ENCODE measurements at places on chromosomes 2 and 18.

- no peak for DNase-seq
These were observed 37.3 kb upstream of the RNF152 start for GRCh38 chr18:61929881-61930640.

DNA sequence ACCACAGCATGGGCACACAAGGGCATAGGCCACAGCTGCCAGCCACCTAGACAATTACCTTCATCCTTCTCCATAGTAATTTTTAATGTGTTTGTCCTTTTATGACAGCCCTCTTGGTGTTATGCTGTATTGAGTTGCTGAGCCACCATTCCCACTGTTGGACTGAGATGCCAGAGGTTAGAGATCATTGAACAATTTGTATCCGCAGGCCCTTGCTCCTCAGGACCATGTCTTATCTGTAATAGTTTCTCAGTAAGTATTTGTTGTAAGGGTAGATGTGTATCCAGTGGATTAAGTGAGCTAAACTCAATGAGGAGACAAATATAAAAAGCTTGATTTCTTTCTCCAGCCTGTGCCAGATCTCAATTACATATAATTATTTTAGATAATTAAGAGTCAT is 832.8 kb upstream of the ID2 start:
- DNase-seq: no peak

DNA sequence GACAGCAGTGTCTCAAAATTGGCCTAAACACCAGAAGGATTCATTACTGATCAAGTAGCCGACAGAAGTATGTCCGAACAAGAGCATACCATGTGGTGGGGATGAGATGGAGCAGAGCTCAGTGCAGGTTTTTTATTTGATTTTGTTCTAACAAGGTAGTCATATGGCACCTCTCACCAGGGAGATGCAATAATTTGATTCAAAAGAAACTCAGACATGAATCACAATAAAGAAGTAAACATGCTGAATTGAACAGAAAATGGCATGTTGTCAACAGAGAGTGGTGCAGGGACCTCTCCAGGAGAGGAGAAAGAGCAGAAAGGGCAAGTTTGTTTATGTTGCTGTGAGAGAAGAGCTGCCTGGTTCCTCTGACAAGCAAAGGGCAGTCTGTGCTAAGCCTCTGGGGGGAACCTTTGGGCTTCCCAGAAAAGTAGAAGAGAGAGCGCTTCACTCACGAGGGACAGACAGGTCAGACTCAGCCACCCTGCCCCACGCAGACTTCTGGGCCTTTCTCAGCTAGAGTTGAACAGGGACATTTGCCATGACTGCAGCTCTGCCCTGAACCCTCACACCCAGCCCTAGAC is 351.3 kb upstream of the RAB12 start:
- DNase-seq: no peak

- no peak for DNase-seq
These were observed 498.1 kb upstream of the CRIM1 start for GRCh38 chr2:35857498-35857897.

DNA sequence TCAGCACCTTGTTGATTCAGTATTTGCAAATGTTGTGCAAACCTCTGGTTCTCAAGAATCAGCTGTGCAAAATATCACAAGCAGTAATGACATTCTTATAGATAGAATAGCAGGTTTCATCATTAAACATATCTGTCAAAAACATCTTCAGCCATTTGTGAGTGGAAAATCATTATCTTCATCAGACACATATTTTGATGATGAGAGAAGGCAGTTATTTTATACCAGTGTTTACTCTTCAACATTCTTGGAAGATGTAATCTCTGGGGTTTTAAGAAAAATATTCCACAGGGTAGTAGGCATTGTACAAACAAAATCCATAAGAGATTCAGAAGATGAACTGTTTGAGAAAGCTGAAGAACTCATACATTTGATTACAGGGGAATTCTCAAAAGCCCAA is 64.3 kb downstream of the FSIP2 start:
- DNase-seq: no peak

GRCh38 chr2:84493514-84493913 is 22.8 kb upstream of the DNAH6 start:
- no peak for DNase-seq

GRCh38 chr2:98585386-98585785 is 22.9 kb downstream of the COA5 start:
- DNase-seq: no peak

DNA sequence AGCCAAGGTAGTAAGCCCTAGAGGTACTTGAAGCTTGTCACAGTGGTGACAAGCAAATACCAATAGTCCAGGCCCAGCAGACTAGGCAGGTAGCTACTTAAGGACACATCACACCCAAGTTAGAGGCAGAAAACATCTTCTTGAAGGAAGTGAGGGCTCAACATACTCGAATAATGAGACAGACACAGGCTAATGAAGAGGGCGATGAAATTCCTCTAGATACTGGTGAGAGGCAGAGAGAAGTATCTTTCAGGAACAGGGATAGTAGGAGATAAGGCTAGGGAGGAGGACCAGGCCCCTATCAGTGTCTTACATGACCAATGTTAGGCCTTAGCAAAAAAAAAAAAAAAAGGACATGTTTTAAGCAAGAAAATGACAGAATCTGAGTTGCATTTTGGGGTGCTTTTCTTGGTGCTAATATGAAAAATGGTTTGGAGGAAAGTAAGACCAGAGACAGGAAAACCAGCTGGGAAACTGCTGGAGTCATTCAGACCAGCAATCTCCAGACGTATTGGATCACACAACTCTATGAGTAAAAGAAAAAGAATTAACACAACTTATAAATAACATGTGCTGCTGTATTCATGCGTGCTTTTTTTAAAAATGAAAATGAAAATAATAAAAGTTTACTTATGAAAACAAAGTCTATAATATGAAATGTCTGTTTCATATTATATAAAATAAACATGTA is 37.7 kb downstream of the COBLL1 start:
- DNase-seq: no peak

DNA sequence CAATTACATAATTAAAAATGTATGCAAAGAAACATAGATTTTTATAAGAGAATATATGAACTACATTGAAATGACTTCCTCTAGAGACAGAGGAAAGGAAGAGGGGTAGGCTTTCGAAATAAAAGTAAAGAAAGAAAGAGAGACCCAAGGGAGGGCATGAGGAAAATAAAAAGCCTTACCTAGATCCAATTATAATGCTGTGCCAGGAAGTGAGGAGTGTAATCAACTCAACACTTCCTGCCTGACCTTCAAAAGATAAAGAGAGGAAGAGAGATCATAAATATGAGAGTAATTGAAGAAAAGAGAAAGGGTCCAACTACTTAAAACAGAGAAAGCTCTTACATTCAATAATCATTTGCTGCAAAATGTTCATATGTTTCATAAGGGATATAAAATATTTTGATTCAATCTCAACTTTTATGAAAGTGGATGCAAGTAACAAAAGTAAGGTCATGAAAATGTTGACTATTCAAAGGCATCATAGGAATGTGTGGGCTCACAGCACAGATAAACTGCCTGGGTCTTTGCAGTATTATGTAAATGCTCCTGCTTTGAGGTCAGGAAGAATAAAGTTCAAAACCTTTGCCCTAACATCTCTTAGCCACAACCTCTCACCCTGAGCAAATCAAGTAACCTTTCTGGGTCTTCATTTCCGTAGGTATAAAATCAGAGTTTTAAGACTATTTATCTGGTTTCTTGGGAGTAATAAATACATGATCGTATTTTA is 1237.7 kb downstream of the LRP1B start:
- DNase-seq: no peak

DNA sequence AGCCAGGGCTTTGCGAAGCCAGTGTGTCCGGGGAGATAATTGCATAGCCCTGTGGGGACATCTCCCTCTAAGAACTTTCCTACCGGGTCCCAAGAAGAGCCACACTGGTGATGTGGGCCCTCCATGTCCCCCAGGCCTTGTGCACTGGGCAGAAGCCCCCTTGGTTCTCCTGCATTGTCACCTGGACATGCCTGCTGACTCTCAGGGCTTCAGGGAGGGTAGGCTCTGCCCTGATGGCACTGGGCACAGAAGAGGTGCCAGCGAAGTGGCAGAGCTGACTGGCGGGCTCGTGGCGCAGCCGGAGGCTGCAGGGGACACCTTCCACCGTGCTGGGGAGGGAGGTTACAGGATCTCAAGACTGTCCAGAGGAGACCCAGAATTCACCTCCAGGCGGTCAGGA is 28.3 kb downstream of the GLI2 start:
- DNase-seq: no peak

- no peak for DNase-seq
These were observed 604 bp upstream of the STK11IP start for GRCh38 chr2:219596954-219597551.

DNA sequence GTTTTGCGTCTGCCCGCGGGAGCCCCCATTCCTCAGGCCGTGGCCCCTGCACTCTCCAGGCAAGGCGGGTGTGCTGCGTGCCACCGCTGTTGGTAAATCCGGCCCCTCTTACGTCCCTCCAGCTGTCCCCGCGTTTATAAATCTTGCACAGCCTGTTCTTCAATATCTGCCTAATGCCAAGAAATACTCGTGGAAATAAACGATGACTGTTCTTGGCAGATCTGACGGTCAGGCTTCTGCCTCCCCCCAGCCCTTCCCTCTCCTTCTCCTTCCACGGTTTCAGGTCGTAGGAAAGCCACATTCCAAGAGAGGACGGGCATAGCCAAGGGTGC is 20.5 kb downstream of the ODC1 start:
- no peak for DNase-seq

- DNase-seq: no peak
These were observed 29.9 kb downstream of the FN1 start for GRCh38 chr2:215405722-215406581.

DNA sequence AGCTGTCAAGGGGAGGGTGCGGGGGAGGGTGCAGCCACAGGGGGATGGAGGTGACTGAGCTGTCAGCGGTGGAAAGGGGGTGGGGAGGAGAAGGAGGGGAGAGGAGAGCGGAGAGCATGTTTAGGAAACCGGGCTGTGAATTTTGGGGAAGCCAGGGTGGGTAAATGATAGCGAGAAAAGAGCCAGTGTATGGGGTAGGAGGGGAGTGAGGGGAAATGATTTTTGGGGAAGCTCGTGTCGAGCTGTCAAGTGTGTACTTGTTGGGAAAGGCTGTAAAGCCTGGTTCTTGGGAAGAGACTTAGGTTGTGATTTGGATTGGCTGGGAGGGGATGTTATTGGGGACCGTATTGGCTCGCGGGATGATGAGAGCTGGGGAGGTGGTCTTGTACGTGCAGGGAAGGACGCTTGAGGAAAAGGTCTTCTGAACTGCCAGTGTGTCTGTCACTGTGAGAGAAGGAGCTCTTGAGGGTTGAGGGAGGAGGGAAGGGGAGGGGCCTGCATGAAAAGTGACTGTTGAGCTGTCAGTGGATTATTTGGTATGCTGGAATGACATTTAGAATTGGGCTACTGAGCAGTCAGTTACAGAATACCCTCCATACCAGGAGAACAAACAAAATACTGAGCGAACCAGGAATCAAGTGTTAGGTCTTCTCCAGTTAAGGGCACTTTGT is 1.0 kb downstream of the UBR3 start:
- DNase-seq: peak; percentile 61

GRCh38 chr2:45705233-45705632 is 53.8 kb downstream of the PRKCE start:
- no peak for DNase-seq

GRCh38 chr18:22409445-22409844 is 8.3 kb downstream of the CTAGE1 start:
- no peak for DNase-seq

GRCh38 chr2:220127311-220127710 is 499.9 kb downstream of the SLC4A3 start:
- DNase-seq: no peak

DNA sequence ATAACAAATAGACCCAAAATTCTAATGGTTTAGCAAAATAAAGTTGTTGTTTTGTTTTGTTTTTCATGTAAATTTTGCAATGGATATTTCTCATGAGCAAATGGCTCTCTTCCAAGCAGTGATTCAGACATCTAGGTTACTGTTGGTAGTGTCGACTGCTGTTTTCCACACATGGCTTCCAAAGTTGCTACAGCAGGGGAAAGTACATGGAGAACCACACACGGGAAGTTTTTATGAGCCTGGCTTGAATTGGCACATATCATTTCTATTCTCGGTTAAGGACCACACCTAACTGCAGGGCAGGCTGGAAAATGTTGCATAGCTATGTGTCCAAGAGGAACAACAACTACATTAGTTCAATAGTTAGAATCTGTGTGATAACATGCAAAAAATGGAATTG is 262.1 kb downstream of the GALNT13 start:
- DNase-seq: no peak

DNA sequence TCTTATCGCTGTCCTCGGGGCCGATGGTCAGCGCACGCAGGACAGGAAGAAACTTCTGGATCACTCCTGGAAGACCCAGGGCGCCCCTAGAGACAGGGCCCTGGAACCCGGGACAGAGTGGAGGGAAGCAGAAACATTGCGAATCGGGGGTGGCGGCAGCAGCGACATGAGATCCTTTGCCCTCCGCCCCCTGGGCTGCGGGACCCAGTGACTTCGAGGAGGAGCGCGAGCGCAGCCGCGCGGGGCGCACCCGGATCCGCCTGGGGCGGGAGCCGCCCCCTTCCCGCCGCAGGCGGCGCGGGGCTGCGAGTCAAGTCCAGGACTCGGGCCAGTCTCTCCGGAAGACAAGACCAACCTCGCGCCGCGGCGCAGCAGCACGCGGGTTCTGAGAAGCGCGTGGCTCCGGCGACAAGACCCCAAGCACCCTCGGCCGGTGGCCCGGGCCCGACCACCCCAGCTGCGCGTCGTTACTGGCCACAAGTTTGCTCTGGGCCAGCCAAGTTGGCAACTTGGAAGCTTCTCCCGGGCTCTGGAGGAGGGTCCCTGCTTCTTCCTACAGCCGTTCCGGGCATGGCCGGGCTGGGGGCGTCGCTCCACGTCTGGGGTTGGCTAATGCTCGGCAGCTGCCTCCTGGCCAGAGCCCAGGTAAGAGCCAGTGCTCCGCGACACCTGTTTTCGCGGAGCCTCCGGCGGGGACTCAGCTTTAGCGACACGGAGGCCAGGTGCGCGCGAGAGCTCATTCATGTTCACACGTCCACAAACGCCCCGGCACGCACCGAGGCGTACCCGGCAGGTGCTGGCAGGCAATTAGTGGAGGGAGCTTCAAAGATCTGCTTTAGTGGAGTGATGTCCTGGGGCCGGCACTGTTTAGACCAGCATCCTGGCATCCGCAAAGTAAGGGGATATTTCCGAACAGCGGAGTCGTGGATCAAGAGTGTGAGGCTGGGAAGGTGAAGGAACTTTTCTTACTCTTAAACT is at the start of gene PTH2R:
Gene PTH2R, plus strand, starts transcription at position 319 of the 978 bp plus-strand sequence. Its CDS starts 252 bp downstream, at position 571.
- peak; percentile 7 for DNase-seq

DNA sequence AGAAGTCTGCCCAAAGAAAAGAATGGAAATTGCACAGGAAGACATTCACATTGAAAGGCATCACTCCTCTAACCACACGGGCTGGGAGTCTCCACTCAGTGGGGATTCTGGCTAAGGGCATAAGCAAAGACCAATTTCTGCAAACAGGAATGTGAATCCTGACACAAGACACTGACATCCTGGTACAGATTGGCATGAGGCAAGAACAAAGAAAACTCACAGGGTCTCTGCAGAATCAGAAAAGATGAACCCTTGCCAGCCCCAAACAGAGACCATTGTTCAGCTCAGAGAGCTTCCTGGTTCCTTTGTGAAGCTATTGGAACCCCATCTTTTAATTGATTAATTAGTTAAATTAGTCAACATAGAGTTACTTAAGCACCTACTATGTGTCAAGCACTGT is 82.3 kb downstream of the UPP2 start:
- no peak for DNase-seq

- DNase-seq: no peak
These were observed 14.7 kb upstream of the EML6 start for GRCh38 chr2:54708584-54709335.

Data from stimulated activated naive CD8-positive, alpha-beta T cell treated with anti-CD3 and anti-CD28 coated beads, Interleukin-15, Interleukin-2, amounts not matched to agents 100 U/mL and 50 U/mL, for 24 hours (primary cell).